ENCODE measurements at places on chromosomes 6 and 20.

- H3K27ac ChIP-seq = no peak overlapping the region
- no peak for DNase-seq
- no peaks in the 10 kb centered on the region for H3K36me3 ChIP-seq
These were observed 11.7 kb downstream of the TMEM244 start for GRCh38 chr6:129849456-129849855.

DNA sequence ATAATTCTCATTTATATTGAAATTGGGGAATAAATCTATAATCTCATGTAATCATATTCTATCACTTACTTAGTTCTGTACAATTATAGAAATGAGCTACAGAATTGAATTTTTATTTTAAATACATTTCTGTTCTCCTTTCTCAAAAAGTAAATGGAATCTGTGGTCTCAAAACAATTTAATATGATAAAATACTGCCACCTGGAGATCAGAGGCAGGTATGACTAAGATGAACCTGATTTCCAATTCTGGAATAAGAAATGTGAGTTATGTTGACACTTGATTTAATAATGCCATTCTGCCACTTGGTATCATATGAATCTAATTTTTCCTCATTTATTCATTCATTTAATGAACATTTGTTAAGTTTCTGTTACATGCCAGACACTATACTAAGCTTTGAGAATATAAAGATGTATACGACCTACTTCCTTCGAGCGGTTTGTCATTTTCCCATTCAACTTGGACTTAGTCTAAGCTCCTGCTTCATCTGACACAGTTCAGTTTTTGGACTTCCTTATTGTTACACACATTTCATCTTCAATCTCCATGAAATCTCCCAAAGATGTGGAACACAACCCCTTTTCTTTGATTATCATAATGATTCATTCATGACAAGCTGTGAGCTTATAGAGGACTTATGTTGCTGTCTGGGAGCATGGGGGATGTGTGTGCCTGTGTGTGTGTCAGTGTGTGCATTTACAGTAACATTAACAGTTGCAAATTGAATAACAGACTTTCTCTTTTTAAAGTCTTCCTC, 7.5 kb upstream of the CCDC28A start:
- H3K27ac ChIP-seq = no peak overlapping the region
- DNase-seq = no peak
- no peaks in the 10 kb centered on the region for H3K36me3 ChIP-seq
- no peaks in the 10 kb centered on the region for H3K27me3 ChIP-seq
- no peak overlapping the region for H3K4me3 ChIP-seq
- no peaks in the 10 kb centered on the region for H3K4me1 ChIP-seq

DNA sequence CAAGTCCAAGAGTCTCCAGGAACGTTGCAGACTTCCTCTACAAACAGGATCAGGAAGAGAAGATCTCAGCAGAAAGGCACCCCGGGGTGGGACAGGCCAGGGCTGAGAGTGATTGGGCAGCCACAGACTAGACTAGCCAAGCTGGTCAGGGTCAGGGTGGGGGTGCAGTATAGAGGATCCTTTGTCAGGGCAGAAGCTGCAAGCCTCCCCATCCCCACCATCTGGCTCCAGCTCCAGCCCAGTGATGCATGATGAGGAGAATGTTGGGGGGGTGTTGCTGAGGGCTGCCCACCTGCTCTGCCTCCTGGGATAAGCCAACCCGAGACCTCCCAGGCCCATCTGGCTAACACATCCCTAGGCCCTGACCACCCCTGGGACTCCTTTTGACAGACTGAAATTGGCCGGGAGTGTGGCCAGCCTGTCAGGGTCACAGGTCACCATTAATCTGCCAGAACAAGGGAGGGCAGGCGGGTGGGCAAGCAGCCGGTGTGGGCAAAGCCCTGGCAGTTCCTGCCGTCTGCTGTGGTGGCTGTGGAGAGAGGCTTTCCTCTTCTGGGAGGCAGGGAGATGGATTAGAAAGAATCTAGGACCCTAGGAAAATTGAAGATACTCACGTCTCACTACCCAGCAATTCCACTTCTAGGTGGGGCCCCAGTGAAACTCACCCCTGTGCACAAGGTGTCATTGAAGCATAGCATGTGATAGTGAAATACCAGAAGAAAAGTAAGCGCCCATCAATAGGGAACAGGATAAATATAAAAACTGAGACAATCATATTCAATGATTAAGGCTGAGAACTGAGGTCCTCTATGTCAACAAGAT, 22.1 kb upstream of the SNTA1 start:
- H3K4me1 ChIP-seq = no peaks in the 10 kb centered on the region
- H3K27me3 ChIP-seq = no peaks in the 10 kb centered on the region
- no peaks in the 10 kb centered on the region for H3K36me3 ChIP-seq
- peak overlapping the region; percentile 54 for H3K27ac ChIP-seq
- no peak for DNase-seq

- no peak for DNase-seq
- no peaks in the 10 kb centered on the region for H3K4me1 ChIP-seq
- no peak overlapping the region for H3K27ac ChIP-seq
- H3K27me3 ChIP-seq = no peaks in the 10 kb centered on the region
These were observed 49.0 kb upstream of the CDYL start for GRCh38 chr6:4727217-4727616.

- H3K27ac ChIP-seq = no peak overlapping the region
- peaks cover 52% of the 10 kb centered on the region for H3K4me1 ChIP-seq
- no peaks in the 10 kb centered on the region for H3K36me3 ChIP-seq
- no peaks in the 10 kb centered on the region for H3K27me3 ChIP-seq
- DNase-seq = peak; percentile 55
These were observed 100.7 kb downstream of the ANKRD60 start for GRCh38 chr20:58127701-58128111.

GRCh38 chr6:142510211-142510610, 208.4 kb downstream of the ADGRG6 start:
- no peak overlapping the region for H3K27ac ChIP-seq
- DNase-seq = no peak
- no peak overlapping the region for H3K4me3 ChIP-seq
- no peaks in the 10 kb centered on the region for H3K27me3 ChIP-seq
- no peaks in the 10 kb centered on the region for H3K36me3 ChIP-seq

GRCh38 chr6:157634546-157634945, 188.5 kb upstream of the SNX9 start:
- no peak overlapping the region for H3K27ac ChIP-seq
- no peak overlapping the region for H3K4me3 ChIP-seq
- peaks cover 27% of the 10 kb centered on the region for H3K4me1 ChIP-seq

DNA sequence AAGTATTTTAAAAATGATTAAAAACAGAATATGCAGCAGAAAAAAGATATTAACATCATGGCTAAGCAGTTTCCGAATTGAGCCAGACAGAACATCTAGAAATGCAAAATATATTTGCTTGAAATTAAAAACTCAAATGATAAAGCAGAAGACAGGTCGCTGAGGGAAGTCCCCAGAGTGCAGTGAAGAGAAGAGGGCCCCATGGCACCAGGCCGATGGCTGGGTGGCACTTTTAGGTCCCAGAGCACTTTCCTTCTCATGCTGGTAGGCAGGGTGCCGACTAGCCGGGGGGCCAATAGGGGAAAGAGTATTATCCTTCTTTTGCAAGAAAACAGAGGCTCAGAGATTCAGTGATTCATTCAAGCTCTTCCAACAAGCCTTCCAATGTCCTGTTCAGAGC, 58.9 kb downstream of the MYH7B start:
- no peaks in the 10 kb centered on the region for H3K4me1 ChIP-seq
- H3K36me3 ChIP-seq = peaks cover 8% of the 10 kb centered on the region
- no peak overlapping the region for H3K27ac ChIP-seq
- no peaks in the 10 kb centered on the region for H3K27me3 ChIP-seq
- no peak overlapping the region for H3K4me3 ChIP-seq

- H3K4me3 ChIP-seq = no peak overlapping the region
- no peak for DNase-seq
- no peak overlapping the region for H3K27ac ChIP-seq
- no peaks in the 10 kb centered on the region for H3K27me3 ChIP-seq
- H3K36me3 ChIP-seq = no peaks in the 10 kb centered on the region
These were observed 19.9 kb downstream of the NRN1 start for GRCh38 chr6:5986861-5987260.

- no peak for DNase-seq
- no peaks in the 10 kb centered on the region for H3K27me3 ChIP-seq
- H3K27ac ChIP-seq = peak overlapping the region; percentile 27
- no peaks in the 10 kb centered on the region for H3K36me3 ChIP-seq
- peaks cover 5% of the 10 kb centered on the region for H3K4me1 ChIP-seq
- no peak overlapping the region for H3K4me3 ChIP-seq
These were observed 16.4 kb downstream of the NFATC2 start for GRCh38 chr20:51526106-51526470.

Measured in tibial nerve (tissue), 4 donors.